ENCODE measurements at places on chromosomes 16 and 17.
A peak's percentile ranks its signal among the peaks of the same experiment; 100 is the strongest.

GRCh38 chr17:18166894-18167293, 16.7 kb upstream of the ALKBH5 start:
- no peak for DNase-seq

- DNase-seq: peak; percentile 78
These were observed 867 bp upstream of the LIMD2 start for GRCh38 chr17:63700528-63701455.

GRCh38 chr17:22142091-22142490, 449.8 kb downstream of the KCNJ18 start:
- no peak for DNase-seq

GRCh38 chr17:74387365-74388218, 20.3 kb downstream of the GPR142 start:
- no peak for DNase-seq

- DNase-seq: no peak
These were observed 59.9 kb downstream of the WNT3 start for GRCh38 chr17:46758614-46759013.

DNA sequence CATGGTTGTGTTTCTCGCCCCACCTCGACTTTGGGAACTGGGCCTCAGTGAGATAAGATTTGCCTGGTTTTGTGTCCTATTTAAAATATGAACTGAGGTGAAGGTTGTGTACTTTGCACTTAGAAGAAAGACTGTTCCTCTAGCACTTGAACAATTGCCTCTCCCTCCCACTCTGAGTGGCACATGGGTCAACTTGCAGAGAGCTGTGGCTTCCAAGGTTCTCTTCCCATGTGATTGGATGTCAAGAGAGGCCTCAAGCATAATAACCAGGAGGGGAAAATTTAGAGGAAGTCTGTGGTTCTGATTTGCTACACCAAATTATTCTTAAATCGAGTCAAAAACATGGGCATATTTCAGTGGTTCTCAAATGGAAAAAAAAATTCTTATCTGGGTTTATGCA, 329.2 kb downstream of the HS3ST3B1 start:
- no peak for DNase-seq

Measured in ecto neural progenitor cell (in vitro differentiated cells).